Peyer's patch (tissue), 4 donors: ENCODE measurements at places on chromosomes 4 and X.

DNA sequence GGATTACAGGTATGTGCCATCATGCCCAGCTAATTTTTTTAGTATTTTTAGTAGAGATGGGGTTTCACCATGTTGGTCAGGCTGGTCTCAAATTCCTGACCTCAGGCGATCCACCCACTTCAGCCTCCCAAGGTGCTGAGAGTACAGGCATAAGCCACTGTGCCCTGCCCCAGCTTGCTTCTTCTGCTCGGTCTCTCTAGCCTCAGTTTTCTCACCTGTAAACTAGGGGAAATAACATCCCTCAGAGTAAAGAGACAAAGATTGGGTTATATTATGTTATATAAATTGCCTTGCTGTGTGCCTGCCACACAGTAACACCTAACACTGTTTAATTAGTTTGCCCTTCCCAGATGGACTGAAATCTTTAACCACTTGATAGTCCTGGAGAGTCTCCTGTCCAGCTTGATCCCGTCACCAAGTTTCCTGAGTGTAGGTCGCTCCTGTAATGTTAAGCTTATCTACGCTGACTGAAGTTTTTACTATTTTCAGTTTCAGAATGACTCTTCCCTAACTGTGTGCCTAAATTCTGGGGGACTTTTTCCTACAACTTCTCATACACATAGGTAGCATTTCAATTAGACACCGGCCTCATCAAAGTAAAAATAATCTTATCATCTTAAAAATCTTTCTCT is 412.7 kb upstream of the TENM3 start:
- DNase-seq, result no peak

GRCh38 chr4:45453258-45453853 is 670.5 kb downstream of the GABRG1 start:
- DNase-seq, result no peak

DNA sequence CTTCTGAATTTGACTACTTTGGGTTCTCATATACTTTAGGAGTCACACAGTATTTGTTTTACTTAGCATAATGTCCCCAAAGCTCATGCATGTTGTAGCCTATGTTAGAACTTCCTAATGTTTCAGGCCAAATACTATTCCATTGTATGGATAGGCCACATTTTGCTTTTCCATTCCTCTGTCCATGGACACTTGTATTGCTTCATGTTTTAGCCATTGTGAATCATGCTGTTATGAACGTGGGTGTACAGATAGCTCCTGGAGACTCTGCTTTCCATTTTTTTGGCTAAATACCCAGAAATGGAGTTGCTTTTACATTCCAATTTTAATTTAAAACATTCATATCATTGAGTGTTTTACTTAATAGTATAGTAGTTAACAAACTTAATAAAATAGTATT is 54.5 kb downstream of the HTT start:
- no peak for DNase-seq

DNA sequence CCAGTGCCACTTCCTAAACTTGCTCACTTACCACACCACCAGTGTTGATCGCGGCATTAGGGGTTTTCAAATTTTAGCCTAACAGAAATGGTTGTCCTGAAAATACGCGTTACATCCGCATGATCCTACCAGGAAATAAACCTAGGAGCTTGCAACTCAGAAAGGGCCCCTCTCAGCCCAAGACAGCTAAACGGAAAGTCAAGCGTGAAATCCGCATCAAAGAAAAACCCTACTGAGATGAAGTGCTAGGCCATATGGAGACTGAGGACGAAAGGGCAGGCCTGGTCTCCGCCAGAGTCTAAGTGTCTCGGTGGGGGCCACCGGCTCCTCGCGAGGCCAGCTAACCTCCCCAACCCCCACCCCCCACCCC is 626 bp downstream of the YTHDC1 start:
- peak; percentile 58 for DNase-seq

DNA sequence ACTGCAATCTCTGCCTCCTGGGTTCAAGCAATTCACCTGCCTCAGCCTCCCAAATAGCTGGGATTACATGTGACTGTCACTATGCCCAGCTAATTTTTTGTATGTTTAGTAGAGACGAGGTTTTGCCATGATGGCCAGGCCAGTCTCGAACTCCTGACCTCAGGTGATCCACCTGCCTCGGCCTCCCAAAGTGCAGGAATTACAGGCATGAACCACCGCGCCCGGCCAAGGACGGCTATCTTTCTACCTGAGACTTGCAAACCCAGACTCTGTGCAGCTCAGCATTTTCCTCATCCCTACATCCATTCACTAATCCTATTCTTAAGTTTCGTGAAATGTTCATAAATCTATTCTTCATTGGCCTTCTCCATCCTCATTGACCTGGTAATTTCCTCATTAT is 330.0 kb downstream of the ANTXR2 start:
- no peak for DNase-seq

DNA sequence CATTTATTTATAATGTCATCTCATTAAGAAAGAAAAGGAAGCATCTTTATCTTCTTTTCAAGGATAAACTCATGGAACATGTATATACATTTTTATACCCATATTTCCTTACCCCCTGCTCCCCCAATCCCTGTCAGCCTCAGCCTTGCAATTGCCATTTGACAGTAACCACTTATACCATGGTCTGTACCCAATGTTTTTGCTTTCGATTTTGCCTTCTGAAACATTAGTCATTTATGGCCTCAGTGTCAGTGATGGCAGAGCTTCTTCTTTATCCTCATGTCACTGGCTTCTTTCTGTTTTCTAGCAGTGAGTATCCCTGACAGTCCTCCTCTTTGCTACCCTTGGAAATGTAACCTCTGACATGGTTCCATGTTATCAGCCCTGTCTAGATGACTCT is 228.4 kb downstream of the SPRY1 start:
- DNase-seq, result no peak

DNA sequence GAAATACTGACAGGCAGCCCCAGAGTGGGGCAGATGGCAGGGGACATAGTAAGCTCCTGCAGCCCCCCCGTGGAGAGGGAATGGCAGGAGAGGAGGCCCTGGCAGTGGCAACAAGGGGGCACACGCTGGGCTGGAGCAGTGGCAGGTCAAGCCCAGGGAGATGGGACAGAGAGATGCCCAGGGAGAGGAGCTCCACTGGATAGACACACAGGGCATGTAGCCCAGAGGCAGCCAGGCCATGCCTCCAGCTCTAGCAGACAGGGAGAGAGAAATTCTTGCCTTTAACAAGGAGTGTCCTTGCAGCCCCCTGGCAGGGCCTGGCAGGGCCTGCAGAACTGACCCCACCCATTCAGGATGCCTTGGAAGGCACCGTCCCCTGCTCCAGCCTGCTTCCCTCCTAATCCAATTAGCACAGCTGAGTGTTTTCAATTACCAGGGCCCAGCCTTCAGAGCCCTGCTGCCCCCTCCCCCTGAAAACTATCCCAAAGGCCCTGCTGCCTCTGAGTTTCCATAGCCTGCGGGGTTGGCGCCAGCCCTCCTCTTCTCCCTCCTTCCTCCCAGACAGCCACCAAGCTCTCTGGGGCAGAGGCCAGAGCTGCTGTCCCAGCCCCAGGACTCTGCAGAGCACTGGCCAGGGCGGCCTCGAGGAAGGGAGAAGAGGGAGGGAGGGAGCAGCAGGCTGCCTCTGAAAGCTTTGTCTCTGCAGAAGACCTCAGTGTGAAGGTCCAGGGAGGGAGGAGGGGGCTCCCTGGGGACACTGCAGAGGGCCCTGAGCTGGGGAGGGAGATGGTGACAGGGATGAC is 12.5 kb downstream of the L1CAM start:
- DNase-seq, result no peak

DNA sequence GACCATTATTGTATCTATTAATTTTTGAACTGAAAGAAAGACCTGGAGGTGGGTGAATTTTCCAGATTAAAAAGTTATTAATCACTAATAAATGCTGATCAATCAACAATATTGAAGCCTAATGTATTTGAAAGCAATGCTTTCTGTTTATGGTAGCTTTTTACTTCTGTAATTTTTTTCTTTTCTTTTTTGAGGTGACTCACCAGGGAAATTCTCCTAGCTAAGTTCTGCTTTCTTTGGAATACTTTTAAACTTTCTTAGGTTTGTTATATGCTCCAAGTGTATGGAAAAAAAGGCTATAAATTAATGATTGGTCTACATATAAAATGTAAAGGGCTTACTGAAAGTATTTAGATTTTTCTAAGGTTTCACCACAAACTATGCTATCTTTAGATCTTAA is 94.2 kb downstream of the MBNL3 start:
- DNase-seq, result no peak
